ENCODE measurements at places on chromosomes 2 and 18.

DNA sequence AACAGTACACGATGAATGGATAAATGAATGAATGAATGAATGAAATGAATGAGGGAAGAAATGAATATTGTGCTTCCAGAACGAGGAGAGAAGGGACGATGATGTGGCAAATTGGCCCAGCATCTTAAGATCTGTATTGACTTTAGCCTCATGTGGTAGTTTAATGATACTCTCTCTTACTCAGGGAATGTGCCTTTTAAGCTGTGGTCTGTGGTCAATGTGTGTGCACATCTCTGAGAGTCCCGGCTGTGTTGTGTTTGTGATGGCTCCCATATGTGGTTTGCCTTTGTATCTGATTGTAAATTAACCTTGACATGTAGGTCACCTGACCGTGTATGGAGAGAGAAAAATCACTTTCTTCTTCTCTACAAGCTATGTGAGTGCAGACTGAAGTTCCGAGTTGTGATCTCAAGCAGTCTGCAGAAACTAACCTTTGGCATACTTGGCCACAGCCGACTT lies 91.2 kb downstream of the NEDD4L start:
- no peak for DNase-seq

DNA sequence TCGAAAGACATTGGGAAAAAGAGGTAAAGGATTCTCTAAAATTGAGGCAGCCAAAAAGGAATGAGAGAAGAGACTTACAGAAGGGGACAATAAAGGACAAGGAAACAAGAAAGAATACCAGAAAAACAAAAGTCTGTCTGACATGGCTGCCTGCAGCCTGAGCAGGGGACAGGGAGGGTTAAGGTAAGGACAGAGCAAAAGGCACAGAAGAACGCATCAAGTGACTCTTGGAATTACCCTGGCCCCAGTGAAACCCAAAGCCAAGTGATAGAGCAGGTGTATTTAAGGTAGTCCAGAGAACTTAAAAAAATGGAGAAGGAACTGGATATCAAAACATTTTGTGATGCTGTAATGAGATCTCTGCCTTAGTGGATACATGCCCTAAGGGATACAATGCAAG lies 47.1 kb upstream of the XIRP2 start:
- no peak for DNase-seq

GRCh38 chr2:190270298-190270697 lies 49.3 kb downstream of the HIBCH start:
- DNase-seq = no peak

- peak; percentile 28 for DNase-seq
Observed at GRCh38 chr2:113979191-113980128, 89.6 kb downstream of the ACTR3 start.

GRCh38 chr2:67476809-67477790 lies 80.0 kb downstream of the ETAA1 start:
- DNase-seq = no peak

DNA sequence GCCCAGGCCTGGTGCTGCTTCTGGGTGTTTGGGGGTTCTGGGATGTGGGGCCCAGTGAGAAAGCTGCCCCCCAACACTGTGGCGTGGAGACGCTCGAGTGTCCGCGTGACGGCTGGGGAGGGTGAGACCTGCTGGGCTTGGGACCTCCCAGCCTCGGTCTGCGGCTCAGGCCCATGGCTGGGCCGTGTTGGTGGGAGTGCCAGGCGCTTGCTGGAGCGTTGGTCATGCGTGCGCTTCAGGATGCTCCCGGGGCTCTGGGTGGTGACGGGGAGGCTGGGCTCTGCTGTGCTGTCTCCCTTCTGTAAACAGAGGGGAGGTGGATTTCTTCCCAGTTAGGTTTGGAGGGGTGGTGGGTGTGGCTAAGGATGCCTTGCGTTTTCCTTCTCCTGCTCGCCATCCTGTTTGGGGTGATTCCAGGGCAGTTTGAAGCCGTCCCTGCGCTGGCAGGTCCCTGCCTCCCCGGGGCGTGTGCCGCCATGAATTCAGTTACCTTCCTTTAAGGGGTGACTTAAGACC lies 606 bp downstream of the GAL3ST2 start:
- peak; percentile 32 for DNase-seq

DNA sequence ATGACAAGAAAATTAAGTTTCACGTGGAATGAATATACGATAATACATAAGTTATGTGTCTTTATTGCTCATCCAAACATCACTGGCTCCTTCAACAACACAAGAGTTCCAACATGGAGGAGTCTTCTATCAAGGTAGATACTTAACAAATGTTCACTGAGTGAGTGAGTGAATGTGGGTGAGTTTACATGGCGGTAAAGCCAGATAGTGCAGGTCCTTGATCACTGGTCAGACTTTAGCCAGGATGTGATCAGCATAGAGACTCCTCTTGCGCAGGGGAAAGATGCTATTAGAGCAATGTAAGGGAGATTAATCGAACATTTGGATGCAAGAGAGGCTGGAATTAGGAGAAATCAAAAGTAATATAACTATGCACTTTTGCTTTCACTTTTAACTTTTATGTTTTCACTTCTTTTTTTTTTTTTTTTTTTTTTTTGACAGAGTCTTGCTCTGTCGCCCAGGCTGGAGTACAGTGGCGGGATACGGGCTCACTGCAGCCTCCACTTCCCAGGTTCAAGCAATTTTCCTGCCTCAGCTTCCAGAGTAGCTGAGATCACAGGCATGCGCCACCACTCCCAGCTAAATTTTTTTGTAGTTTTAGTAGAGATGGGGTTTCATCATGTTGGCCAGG lies 249.0 kb upstream of the ID2 start:
- DNase-seq = no peak

- DNase-seq = no peak
Observed at GRCh38 chr2:14690926-14691325, 58.4 kb downstream of the LRATD1 start.

- no peak for DNase-seq
Observed at GRCh38 chr2:138193416-138194213, 229.3 kb downstream of the HNMT start.

DNA sequence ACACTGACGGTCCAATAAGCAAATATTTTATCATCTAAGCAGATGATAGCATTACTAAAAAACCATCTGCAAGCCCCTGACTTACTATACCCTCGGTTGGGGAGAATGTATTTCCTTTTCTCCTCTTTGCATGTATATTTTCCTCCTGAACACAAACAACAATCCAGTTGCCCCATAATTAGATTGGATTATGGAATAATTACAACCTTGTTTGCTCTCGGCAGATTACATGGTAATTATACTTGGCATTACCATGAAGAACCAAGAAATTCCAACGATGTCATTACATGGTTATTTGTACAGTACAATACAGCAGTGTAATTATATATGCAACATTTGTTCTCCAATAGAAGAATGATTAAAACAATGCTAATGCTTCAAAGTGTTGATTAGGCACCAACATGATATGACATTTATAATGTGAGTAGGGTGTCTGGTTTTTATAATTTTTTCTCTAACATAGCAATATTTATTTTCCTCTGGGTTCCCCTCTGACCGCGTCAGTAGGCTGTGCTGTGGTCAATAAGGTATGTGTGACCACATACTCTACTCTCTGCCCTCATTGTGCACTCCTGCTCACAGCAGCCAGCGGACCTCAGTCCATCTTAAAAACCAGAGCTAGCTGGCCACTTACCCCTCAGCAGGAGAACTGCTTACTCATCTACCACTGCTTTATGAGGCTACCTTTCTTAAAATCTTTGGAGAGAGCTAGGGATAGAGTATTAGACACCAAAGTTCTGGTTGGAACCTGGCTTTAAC lies 176.1 kb downstream of the INSIG2 start:
- no peak for DNase-seq

- no peak for DNase-seq
Observed at GRCh38 chr18:51621113-51621863, 423.8 kb upstream of the MEX3C start.

- DNase-seq = no peak
Observed at GRCh38 chr2:55478610-55479304, 40.8 kb upstream of the CFAP36 start.

- DNase-seq = no peak
Observed at GRCh38 chr2:112648081-112648480, 2.3 kb downstream of the SLC20A1 start.

DNA sequence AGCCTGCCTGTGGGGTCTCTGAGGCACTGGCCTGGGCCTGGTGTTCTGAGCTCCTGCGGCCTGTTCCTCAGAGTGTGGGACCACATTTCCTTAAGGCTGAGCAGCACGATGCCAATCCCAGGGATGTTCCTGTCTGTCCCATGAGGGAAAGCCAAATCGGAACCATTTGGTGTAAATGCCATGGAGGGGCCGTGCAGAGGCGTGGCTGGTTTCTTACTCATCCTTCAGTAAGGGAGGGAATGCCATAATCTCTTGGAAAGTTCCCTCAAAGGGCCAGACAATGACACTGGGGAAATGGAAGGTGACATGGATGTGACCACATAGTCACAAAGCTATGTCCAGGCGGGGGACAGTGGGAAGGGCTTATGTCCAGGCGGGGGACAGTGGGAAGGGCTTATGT lies 14.4 kb upstream of the PTMA start:
- DNase-seq = no peak

DNA sequence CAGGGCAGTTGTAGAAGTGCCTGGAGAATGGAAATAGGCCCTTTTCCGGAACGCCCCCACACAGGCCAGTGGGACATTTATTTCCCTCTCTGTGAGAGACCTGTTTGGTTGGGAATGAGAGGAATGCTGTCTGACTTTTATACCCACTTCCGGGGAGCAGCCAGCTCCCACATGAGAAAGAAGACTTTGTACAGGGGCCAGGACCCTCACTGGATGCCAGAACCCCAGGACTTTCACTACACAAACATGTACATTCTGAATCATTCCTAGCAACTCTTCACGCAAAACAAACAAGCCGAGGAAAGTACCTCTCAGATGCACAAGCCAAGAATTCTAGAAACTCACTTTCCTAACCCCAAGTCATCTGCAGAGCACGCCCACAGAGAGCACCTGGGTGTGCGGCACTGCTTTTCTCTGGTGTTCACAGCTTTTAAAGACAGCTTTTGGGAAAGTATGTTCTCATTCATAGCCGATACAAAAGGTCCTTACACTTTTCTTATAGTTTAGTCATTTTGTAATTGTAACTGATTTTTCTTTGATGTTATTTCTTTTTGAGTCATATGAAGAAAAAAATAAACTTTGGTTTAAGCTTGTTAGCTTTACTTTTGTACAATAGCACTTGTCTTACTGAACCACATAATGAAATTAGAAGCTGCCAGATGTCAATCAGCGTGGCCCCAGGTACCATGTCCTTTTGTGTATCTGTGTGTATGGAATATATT lies 856.1 kb upstream of the ID2 start:
- DNase-seq = no peak

GRCh38 chr2:193963472-193964119 lies 1693.4 kb upstream of the SLC39A10 start:
- DNase-seq = no peak

- no peak for DNase-seq
Observed at GRCh38 chr2:150606380-150607060, 119.1 kb upstream of the RND3 start.

DNA sequence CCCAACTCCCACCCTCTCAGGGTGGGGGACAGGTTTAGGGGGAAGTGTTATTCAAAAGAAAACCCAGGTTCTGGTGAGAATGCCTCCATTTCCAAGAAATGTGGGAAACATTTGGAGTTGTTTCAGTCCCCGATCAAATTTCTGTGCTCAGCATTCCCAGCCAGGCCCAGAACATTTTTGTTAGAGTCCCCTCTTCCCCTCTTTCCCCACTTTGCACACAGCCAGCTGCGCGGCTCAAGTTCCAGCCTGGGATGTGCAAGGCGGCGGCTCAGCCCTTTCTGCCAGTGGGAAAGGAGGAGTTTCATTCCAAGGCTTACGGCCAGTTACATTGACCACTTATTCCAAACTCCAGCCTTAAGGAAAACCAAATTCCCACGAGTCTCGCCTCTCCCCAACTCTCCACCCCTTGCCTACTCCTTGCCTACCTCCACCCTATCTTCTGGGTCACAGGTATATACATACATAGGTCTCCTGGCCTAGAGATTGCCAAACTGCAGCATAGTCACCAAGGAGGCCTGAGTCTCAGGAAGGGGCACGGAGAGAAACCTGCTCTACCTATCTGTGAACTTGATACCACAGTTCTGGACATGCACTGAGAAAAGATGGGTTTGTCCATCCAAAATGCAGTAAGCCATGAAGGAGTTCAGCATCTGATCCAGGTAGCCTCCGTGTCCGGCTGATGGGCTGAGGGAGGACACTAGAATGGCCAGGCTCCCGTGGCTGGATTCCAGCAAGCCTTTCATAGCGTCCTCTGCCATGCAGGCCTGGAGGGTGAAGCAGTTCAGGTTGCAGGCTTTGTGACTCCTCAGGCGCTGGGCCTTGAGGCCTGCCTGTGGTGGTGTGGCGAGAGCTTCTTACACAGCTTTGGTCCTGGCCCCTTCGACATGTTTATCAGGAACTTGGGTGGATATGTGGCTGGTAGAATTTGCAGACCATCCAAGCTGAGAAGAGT lies 154.5 kb downstream of the ZFP36L2 start:
- peak; percentile 58 for DNase-seq

GRCh38 chr2:45834858-45835257 lies 183.4 kb downstream of the PRKCE start:
- DNase-seq = no peak

DNA sequence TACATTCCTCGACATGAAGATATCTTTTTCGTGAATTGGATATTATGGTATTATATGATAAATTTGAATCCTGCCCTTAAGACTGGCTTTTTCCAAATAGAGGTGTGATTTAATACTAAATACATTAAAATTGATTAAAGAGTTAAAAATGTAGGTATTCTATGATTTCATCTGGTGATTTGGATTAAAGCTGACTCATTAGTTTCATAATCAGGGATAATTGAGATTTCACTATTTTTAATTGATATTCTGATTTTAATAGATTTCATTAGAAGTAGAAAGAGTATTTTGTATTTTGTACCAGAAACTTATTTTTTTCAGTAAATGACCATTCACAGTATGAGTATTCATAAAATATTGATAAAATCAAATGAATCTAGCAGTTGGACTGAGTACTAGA lies 524.1 kb downstream of the PLCL1 start:
- no peak for DNase-seq

DNA sequence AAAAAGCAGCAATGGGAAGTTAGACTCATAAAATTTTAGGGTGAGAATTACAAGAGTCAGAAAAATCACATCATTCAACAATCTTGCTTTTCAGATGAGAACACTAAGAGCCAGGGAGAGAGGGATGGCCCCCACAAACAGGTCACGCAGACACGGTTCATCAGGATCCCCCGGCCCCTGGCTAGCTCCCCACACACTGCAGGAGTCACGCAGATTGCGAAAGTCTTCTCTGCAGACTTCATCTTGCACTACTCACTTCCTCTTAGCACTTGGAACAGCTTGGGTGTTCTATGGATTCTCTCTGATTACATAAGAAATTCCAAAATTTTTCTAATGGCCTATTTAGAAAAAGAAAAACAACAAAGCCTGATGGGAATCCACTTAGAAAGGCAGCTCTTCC lies 21.6 kb upstream of the SULT1C2 start:
- DNase-seq = no peak

GRCh38 chr2:215900843-215901242 lies 112.5 kb downstream of the MREG start:
- no peak for DNase-seq

Data from ovary (tissue), 10 donors.